ENCODE measurements at places on chromosomes 1 and 21. TPM values are rescaled to one million over a fixed set of nuclear protein-coding genes. Genes with fewer than 3 reads are reported as not detected.

SLC2A5 gene
- 0.16 TPM for polyA plus RNA-seq

AGMAT gene
- polyA plus RNA-seq, result 0.21 TPM

ARID4B gene
- polyA plus RNA-seq, result 9.1 TPM

SLC25A44 gene
- 24.4 TPM for polyA plus RNA-seq

CASQ1 gene
- polyA plus RNA-seq, result not detected

LDLRAD2 gene
- not detected for polyA plus RNA-seq

MEGF6 gene
- polyA plus RNA-seq, result 0.42 TPM

TPTE gene
- polyA plus RNA-seq, result not detected

C4BPA gene
- not detected for polyA plus RNA-seq

PADI2 gene
- 0.13 TPM for polyA plus RNA-seq

SMG7 gene
- polyA plus RNA-seq, result 27.5 TPM

GOLT1A gene
- polyA plus RNA-seq, result 0.46 TPM

GJA8 gene
- not detected for polyA plus RNA-seq

DNM3 gene
- 2.0 TPM for polyA plus RNA-seq

TRPM2 gene
- 0.31 TPM for polyA plus RNA-seq

FAM72D gene
- 1.1 TPM for polyA plus RNA-seq

AKR7A3 gene
- polyA plus RNA-seq, result 0.17 TPM

TNNT2 gene
- 0.61 TPM for polyA plus RNA-seq

CLCA1 gene
- polyA plus RNA-seq, result 0.05 TPM

HSPA6 gene
- 0.26 TPM for polyA plus RNA-seq

SMIM1 gene
- polyA plus RNA-seq, result 0.79 TPM

APCS gene
- not detected for polyA plus RNA-seq

KCNE2 gene
- not detected for polyA plus RNA-seq

MX1 gene
- 151 TPM for polyA plus RNA-seq

VASH2 gene
- 0.04 TPM for polyA plus RNA-seq

RGS8 gene
- not detected for polyA plus RNA-seq

CD1B gene
- polyA plus RNA-seq, result not detected

NOS1AP gene
- 0.02 TPM for polyA plus RNA-seq

TMEM125 gene
- polyA plus RNA-seq, result 0.92 TPM

SLC6A17 gene
- polyA plus RNA-seq, result 0.25 TPM

LRRC53 gene
- not detected for polyA plus RNA-seq

MYOG gene
- polyA plus RNA-seq, result not detected

FAM20B gene
- 16.1 TPM for polyA plus RNA-seq

LYPD8 gene
- not detected for polyA plus RNA-seq

PTBP2 gene
- polyA plus RNA-seq, result 9.5 TPM

TSSK3 gene
- 0.14 TPM for polyA plus RNA-seq

RNF186 gene
- polyA plus RNA-seq, result not detected

DMAP1 gene
- 27.2 TPM for polyA plus RNA-seq

ANGPTL3 gene
- not detected for polyA plus RNA-seq
